ENCODE measurements at places on chromosomes 6 and 20. TPM values are rescaled to one million over a fixed set of nuclear protein-coding genes. Genes with fewer than 3 reads are reported as not detected.

DNA sequence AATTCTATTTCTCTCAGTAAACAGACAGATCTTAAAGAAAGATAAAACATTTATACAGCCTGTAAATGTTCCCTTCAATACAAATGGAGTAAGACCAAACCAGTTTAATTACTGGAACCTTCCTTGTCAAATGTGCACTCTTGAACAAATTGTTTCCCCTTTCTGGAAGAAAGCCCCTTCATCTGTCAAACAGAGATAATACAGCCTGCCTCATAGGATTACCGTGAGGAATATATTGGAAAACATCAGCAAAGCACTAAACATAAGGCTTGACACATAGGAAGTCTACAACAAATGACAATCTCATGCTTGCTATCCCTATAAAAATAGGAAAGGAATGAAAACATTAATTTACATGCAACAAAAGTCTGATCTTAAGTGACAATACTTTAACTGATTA is 173.8 kb downstream of the PTPRK start:
- no peak for DNase-seq

GRCh38 chr6:170173335-170173881 is 117.5 kb downstream of the DLL1 start:
- no peak for DNase-seq

GRCh38 chr6:31765910-31766794 is 3.7 kb downstream of the SAPCD1 start:
- DNase-seq: no peak

- DNase-seq: no peak
These were observed 37.3 kb upstream of the TGM2 start for GRCh38 chr20:38202153-38202981.

The EDN1 gene
- 8.6 TPM for total RNA-seq

GRCh38 chr6:25318589-25318988 is 39.4 kb downstream of the CARMIL1 start:
- no peak for DNase-seq

The NR2E1 gene
- total RNA-seq: not detected

The DEFB124 gene
- not detected for total RNA-seq

The POU5F1 gene
- total RNA-seq: not detected

- DNase-seq: no peak
These were observed 8.1 kb upstream of the SERPINB9 start for GRCh38 chr6:2911171-2911570.

- DNase-seq: no peak
These were observed 50.3 kb downstream of the PRR18 start for GRCh38 chr6:166257911-166258318.

GRCh38 chr6:107867302-107867615 is 43.1 kb upstream of the SCML4 start:
- no peak for DNase-seq

The DLK2 gene
- total RNA-seq: 0.90 TPM

- no peak for DNase-seq
These were observed 382.7 kb downstream of the C6orf118 start for GRCh38 chr6:164926686-164927085.

The IRF4 gene
- total RNA-seq: not detected

- DNase-seq: peak; percentile 78
These were observed 24.6 kb downstream of the MYLK4 start for GRCh38 chr6:2725999-2726567.

- DNase-seq: no peak
These were observed 50.3 kb upstream of the FNDC1 start for GRCh38 chr6:159118924-159119323.

DNA sequence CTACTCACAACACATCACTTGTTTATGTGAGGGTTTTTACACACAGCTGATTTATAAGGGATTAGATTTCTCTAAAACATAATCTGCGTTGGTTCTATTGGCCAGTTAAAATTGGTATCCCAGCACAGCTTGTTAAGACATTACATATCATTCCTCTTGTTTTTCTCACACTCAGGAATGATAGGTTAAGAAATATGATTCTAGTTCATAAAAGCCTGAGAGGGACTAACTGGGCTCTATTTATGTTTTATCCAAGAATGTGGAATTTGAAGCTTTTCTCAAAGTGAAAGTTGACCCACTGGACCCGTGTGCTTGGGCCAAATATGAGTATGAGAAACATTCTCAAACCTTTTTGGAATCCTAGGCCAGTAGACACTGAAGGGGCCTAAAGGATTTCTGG is 117.3 kb downstream of the TMEM170B start:
- DNase-seq: peak; percentile 81

DNA sequence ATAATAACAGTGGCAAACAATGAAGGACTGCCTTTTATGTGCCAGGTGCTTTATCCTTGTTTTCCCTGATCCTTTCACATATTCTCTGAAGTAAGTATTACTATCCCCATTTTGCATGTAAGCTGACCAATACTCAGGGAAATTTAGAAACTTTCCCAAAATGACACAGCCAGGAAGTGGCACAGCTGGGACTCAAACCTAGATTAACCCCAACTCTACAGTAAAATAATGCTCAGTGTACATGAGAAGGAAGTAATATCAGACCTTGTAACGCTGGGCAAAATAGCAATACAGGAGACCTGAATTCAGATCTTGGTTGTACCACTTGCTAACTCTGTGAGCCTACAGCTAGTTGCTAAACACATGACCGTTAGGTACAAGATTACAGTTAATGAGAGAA is 26.8 kb upstream of the NRSN1 start:
- DNase-seq: no peak

The ZSWIM3 gene
- total RNA-seq: 8.1 TPM

DNA sequence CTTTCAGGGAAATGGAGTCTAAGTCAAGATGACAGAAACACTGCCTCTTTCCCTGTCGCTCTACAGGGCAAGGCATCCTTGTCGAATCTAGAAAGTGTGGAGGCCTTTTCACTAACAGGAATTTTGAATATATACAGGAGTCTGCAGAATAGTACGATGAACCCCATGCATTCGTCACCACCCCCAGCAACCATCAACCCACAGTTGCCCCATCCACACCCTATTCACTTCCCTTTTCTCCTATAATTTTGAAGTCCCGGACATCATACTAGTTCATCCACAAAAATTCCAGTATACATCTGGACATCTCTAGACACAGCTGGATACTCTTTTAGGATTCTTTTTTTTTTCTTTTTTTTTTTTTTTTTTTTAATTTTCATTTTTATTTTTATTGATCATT is 80.7 kb upstream of the RIN2 start:
- DNase-seq: no peak

DNA sequence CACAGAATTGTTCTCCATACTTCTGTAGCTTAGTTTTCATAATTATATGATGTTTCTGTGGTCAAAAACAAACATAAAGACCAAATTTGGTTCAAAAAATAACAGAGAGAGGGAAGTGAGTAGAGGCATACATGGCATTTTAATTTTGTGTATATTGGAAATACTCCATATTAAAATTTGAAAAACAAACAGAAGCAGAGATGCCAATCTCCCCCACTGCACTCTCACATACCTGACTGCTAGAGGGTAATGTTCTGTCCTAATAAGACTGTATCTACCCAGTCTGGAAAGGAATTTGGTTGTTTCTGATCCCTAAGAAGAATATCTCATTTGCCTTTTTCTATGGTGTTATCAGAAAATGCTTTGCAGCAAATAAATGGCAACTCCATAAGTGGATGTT is 959.0 kb upstream of the FLRT3 start:
- no peak for DNase-seq

DNA sequence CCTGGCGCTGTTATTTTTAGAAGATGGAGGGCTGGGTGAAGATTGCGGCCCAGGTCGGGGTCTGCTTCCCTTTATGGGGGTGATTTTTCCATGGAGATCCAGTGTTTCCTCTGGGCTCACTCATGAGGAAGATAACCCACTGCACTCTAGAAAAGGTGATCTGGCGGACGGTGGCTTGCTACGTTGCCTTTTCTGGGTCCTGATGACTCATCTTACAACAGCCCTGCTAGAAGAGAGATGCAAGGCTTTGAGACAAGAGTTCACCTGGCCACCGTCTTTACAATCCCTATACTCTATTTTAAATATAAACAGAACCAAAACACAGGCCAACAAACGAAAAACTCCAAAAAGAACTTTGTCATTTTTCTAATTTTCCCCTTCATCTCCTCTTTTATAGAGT is 182.1 kb upstream of the EXOC2 start:
- DNase-seq: no peak

DNA sequence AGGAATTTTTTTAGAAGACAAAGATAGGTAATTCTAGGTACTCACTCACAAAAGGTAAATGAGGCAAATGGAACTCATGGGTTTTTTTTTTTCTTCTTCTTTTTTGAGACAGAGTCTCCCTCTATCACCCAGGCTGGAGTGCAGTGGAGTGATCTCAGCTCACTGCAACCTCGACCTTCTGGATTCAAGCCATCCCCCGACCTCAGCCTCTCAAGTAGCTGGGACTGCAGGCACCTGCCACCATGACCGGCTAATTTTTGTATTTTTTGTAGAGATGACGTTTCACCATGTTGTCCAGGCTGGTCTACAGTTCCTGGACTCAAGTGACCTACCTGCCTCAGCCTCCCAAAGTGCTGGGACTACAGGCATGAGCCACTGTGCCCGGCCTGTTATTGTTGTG is 126.1 kb downstream of the LRRC1 start:
- no peak for DNase-seq

DNA sequence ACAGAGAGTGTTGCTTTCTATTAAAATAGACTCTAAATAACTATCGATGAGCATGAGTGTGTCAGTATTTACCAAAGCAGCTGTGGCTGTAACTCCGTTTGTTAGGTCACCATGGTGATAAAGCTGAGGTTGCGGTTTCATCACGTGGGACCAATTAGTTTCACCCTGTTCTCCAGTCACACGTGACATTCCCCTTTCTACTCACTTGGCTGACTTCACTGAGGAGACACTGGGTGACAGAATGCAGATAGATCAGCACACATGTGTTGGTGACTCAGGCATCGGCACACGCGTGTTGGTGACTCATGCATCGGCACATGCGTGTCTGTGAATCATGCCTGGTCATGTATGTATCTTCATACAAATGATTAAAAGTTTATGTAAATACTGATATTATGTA is 285.4 kb downstream of the THBS2 start:
- peak; percentile 53 for DNase-seq

DNA sequence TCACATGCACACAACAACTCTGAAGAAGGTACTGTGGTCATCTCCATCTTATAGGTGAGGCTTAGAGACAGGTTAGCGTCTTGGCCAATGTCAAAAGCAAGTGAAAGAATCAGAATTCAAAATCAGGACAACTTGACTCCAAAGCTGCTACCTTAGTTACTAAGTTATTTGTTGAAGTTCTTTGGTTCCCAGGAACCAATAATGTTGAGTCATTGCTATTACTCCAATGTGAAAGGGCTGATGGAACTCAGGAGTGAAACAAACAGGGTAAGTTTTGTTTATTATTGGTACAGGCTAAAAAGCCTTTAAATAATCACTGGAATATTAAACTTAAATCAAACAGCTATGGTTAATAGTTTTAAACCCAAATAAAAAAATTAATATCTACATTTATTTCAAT is 111.1 kb downstream of the PDSS2 start:
- DNase-seq: peak; percentile 59

DNA sequence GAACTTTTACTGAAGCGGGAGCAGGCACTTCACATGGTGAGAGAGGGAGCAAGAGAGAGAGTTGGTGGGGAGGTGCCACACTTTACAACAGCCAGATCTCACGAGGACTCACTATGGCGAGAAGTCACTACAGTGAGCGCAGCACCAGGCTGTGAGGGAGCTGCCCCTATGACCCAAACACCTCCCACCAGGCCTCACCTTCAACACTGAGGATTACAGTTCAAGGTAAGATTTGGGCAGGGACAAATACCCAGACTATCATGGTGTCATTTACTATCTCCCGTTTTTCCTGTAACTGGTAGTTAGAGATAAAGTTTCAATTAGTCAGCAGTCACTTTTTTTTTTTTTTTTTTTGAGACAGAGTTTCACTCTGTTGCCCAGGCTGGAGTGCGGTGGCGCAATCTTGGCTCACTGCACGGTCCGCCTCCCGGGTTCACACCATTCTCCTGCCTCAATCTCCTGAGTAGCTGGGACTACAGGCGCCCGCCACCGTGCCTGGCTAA is 7.8 kb downstream of the RBCK1 start:
- no peak for DNase-seq

DNA sequence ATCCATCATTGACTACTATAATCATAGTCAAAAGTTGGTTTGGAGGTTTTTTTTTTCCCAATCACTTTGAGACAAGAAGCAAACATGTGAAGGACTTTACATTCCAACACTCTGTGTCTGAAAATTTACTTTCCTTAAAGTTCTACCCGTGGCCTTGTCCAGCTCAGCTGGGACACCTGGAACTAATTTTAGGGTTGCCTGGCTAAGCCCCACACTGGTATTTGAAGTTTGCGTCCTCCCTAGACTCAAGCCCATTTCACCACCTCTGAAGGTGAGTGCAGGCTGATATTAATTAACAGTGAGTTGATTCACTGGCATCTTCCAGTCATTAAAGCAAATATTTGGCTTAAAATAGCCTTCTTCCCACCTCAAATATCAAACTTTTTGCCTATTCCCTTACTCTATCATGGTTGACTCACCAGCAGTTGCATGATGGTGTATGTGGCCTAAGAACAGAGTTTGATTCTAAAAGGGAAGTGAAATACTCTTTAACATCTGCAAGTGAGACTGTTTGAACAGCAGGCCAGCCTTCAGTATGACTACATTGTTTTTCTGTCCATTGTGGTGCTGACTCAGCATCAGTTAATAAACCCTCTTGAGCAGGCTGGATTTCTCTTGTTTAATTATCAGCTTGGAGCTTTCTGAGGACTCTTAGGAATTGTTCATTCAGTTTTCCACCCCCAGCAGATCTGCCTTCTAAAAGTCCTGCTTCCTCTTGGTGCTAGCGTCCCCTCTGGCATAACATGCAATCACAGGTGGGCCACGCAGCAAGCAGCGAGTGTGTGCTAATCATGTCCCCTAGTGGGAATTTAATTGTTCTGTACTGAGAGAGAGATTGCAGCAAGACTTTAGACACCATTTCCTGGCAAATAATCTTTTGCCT is 1.8 kb upstream of the PRDM1 start:
- DNase-seq: peak; percentile 92

The POM121L2 gene
- total RNA-seq: not detected

DNA sequence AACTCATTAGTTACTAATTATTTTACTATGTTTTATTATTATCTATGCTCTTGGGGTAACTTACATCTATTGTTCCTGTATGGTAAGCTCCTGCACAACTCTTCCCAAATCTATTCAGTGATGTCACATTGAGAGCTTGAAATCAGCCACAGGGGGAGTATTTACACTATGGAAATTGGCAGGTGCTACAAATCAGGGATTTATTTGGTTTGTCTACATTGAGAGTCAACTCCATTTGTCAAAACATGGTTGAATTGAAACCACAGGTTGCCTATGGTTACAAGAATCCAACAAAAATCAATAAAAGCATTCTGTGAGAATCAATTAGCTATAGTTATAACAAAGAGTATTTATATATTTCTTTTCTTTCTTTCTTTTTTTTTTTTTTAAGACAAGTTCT is 3.9 kb upstream of the FITM2 start:
- DNase-seq: no peak

DNA sequence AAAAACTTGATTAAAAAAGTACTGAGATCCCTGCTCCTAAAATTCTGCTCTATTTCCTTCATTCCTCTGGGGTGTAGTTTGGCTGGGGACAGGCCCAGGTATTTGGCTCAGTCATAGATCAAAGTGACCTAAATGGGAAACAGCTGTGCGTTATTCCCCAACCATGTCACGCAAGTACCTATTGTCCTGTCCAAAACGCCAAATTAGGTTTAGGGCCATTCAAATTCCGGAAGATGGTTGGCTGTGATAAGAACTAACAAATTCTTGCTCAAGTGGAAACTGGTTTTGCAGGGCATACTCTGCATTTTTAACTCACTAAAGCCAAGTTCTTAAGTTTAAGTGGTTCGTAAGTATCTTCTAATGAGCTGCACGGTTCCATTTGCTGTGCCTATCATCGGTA is 147.6 kb upstream of the TMEM170B start:
- no peak for DNase-seq

The FRK gene
- under 0.01 TPM for total RNA-seq

The OR12D3 gene
- total RNA-seq: not detected

The UBE2C gene
- total RNA-seq: 43.6 TPM
